ENCODE measurements at places on chromosomes 7 and 10.

- DNase-seq: no peak
Measured at GRCh38 chr7:66737667-66738066, 2.9 kb upstream of the RABGEF1 start.

- DNase-seq: no peak
Measured at GRCh38 chr7:132895231-132895630, 186.7 kb downstream of the CHCHD3 start.

GRCh38 chr10:131848296-131848695 is 52.5 kb upstream of the PPP2R2D start:
- no peak for DNase-seq

DNA sequence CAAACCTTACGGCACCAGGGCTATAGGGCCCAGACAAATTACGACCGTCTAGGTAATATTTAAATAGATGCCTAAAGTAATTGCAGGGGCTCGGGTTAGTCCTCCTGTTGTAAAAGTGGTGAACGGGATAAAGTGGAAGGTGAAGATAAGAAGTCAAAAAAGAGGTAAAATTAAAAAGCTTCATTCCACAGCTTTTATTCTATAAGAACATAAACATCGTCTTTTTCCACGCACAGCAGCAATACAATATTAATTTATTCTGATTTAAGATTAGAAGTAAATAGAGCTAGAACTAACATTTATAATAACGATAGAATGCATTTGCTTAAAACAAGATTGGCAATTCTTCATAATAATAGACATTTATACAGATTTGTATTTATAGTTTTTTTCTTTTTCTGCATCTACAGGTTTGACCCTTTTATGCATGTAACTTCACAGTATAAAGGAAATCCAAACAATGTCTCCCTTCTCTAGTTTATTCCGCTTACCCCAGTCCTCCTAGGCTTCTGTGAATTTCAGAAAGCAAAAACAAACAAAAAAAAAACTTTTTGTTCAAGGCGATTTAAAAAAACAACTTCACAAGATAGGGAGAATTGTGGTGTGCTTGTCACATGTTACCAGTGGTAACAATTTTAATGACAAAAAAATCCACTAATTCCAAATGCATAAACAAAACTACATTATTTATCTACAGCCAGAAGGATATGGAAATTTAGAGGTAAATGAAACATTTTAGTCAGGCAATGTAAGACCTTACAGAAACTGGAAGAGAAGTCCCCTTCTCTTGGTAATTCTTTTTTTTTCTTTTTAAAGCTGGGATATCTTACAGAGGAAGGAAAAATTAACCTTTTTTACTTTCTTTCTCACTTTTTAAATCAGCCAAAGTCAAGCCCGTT is 3.4 kb downstream of the HOXA10 start:
- no peak for DNase-seq

GRCh38 chr10:1515780-1516491 is 221.4 kb downstream of the ADARB2 start:
- no peak for DNase-seq

DNA sequence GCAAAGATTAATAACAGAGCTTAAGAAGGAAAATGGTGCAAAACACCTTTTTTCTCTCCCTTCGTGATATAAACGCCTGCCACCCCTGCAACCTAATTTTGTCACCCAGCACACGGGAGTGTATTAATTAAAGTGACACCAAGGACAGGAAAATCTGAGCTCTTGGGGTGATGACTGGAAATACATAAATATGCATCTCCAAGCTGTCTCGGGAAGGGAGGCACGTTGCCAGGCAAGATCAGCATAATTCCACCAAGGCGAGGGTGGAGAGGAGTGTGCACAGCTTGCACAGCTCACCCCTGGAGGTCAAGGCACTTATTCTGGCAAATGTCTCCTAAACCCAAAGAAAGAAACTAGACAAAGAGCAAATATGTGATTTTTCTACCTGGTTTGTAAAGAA is 700.9 kb downstream of the GRID1 start:
- no peak for DNase-seq

Measured in smooth muscle cell of the brain vasculature (primary cell).